ENCODE measurements at places on chromosomes 5 and 9.

- no peak for DNase-seq
- no peak overlapping the region for H3K4me3 ChIP-seq
- H3K27ac ChIP-seq, result no peak overlapping the region
- no peaks in the 10 kb centered on the region for H3K36me3 ChIP-seq
- no peaks in the 10 kb centered on the region for H3K27me3 ChIP-seq
These were observed 26.8 kb downstream of the WWC1 start for GRCh38 chr5:168318240-168318639.

DNA sequence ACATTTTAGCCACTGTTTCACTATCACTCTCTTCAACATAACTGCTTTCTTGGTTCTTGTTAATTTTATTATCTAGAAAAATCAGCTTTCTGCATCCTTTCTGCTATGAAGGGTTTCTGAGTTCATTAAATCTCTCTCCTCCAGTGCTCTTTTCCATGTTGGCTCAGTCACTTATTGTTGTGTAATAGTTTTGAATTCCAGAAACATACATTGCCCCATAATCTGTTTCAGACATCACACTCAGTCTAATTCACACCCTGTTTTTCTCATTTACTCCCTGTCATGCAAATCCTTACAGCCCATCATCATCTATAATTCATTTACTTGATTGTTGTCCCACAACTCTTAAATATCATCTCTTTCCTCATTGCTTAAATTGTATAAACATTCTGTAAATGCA, 176.1 kb upstream of the CDH12 start:
- H3K27me3 ChIP-seq, result no peaks in the 10 kb centered on the region
- no peak for DNase-seq
- no peak overlapping the region for H3K27ac ChIP-seq
- H3K36me3 ChIP-seq, result no peaks in the 10 kb centered on the region
- H3K4me1 ChIP-seq, result no peaks in the 10 kb centered on the region

- H3K27me3 ChIP-seq, result no peaks in the 10 kb centered on the region
- H3K4me1 ChIP-seq, result peaks cover 4% of the 10 kb centered on the region
- no peaks in the 10 kb centered on the region for H3K36me3 ChIP-seq
- H3K27ac ChIP-seq, result no peak overlapping the region
- no peak for DNase-seq
These were observed 161.3 kb downstream of the ZNF608 start for GRCh38 chr5:124584991-124585715.

DNA sequence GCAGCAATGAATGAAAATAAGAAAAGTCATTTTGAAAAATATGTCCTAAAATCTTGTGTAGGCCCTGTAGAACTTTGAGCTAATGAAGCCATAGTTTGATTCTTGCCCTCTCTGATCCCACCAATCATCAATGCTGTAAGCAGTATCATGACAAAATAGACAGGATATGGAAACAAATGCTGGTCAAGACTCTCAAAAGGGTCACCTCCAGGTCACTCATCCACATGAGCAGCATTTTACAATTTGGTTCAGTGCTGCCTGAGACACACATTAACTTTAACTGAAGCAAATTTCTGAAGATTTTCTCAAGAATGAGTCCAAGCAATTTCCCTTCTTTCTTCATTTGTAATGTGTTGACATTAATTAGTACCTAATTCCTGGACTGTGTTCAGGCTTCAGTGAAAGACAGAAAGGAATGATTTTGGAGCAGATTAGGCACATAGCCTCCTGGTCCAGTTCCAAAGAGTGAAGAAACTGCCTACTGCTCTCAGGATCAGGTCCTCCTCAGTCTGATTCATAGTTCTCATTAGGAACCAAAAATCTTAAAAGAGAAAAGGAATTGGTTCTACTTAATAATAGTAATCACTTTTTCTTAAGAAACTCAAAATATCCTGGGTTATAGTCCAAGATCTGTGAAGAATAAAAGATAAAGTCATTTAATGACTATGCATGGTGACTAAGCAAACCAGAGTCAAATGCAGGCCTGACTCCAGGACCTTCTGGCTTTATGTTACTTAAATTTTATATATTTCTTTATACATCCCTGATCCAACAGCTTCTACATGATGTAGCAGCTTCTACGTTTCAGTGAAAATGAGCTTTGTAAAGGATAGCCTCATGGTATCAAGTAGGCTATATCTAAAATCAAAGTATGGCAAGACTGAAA, 192.1 kb upstream of the RGMB start:
- H3K4me1 ChIP-seq, result no peaks in the 10 kb centered on the region
- no peaks in the 10 kb centered on the region for H3K27me3 ChIP-seq
- no peaks in the 10 kb centered on the region for H3K36me3 ChIP-seq
- no peak for DNase-seq

GRCh38 chr5:153755913-153756500, 265.5 kb downstream of the GRIA1 start:
- H3K4me3 ChIP-seq, result no peak overlapping the region
- no peak overlapping the region for H3K27ac ChIP-seq
- DNase-seq, result no peak
- H3K36me3 ChIP-seq, result no peaks in the 10 kb centered on the region
- H3K4me1 ChIP-seq, result no peaks in the 10 kb centered on the region
